Cortex of kidney (tissue), 1 donor: ENCODE measurements at places on chromosomes 12 and 14.

DNA sequence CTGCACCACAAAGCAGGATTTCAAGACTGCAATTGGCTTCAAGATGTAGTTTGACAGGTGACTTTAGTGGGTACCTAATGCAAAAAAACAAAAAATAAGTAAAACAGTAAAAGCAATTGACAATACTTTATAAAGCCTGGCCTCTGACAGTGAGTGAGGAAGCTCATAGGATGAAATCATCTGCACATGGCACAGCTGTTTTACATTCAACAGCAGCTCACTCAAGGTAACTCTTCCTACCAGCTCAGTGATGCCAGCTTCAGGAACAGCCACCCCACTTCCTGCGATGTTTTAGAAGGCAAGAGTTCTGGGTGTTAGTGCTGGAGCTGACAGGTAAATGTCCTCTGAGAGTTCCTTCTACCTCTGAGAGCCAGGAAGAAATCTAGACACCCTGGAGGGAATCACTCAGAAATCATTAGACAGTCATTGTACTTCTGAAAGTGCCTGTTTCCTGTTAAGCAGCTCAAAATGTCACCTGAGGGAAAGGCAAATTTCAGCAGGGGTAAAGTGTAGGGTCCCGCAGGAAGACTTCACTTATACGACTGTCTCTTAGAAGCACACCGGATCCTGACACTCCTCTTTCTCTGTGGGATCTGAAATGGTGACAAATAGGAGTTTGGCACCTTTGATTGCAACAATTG lies 99.9 kb downstream of the FOXN3 start:
- no peak for DNase-seq

- DNase-seq = no peak
Observed at GRCh38 chr12:98606359-98606988, 13.0 kb downstream of the SLC25A3 start.

DNA sequence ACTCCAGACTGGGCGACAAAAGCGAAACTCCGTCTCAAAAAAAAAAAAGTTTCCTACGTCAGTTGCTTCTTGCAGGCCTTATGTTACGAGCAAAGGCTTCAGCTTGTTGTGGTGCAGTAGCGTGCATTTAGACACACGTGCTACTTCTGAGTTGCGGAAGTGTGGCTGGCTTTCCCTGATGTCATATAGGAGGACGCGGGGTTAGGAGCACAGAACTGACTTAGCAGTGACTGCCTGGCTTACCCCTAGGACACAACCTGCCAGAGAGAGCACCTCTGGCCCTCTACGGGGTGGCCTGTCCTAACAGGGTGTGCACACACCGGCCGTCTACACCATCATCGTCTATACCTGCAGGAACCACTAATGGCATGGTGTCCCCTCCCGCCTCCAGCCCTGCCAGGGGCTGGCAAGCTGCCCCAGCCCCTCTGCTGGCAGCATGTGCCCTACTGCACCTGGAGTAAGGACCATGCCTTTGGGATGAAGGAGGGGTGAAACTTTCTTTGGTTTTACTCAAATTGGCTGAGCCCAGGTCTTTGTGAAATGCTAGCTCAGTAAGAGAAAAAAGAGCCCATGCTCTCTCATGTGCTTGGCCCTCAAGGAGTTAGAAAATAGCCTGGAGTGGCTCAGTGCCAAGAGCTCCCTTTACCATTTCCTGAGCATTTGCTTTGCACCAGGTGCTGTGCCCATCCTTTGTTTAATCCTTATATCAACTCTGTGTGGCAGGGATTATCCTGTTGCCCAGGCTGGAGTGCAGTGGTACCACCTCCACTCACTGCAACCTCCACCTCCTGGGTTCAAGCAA lies 1.7 kb upstream of the GPR68 start:
- DNase-seq = no peak

DNA sequence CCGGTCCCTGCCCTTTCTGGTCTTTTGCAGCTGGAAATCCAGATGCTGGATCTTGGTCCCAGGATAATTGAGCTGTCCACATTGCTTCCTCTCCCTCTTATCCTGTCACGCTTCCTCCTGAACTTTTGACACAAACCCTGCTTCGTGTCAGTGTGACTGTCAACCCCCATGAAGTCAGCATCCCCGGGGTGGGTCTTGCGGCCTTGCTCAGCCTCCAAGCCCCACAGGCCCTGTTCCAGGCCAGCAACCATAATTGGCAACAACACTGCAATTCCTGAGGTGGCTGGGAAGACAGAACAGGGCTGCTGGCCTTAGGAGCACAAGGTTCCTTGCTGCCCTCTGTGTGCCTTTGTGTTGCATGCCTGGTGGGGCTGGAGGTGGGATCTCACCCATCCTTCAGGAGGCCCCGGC lies 74.9 kb downstream of the NTF3 start:
- DNase-seq = no peak

- no peak for DNase-seq
Observed at GRCh38 chr14:57796556-57796955, 69.3 kb downstream of the SLC35F4 start.

GRCh38 chr12:31369712-31370521 lies 44.0 kb upstream of the SINHCAF start:
- DNase-seq = no peak

- DNase-seq = no peak
Observed at GRCh38 chr14:67577909-67578749, 21.9 kb downstream of the PIGH start.

- DNase-seq = no peak
Observed at GRCh38 chr12:34288963-34289345, 266.7 kb downstream of the ALG10 start.

DNA sequence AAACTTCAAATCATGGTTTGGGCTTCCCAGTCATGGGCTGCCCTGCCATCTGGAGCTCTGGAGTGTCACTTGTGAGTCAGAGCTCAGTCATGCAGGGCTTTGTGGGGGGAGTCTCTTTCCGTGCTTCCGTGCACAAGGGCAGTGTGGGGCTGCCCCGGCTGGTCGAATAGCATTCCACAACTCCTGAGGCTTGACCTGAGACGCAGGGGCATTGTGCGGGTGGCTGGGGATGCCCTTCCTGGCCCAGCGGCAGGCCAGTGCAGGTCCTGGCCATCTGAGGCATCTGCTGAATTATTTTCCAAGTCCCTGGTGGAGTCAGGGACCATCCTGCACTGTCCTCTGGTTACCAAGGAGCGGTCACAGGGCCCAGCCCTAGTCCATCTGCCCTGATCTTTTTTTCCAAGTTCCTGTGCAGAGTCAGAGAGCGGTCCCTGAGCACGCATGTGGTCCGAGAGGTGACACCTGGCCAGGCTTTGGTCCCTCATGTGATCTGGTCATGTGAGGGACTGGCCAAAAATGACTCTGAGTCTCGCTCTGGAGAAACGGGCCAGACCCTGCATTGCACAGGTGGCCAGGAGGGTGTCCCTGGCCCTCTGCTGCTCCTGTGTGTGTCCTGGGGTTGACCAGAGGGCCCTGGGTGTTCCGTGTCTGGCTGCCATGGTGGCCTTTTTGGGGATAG lies 167.0 kb upstream of the ALG10B start:
- DNase-seq = no peak

- DNase-seq = no peak
Observed at GRCh38 chr12:49976557-49976956, 3.8 kb downstream of the AQP6 start.

GRCh38 chr12:6784296-6784695 lies 5.0 kb upstream of the CD4 start:
- no peak for DNase-seq

DNA sequence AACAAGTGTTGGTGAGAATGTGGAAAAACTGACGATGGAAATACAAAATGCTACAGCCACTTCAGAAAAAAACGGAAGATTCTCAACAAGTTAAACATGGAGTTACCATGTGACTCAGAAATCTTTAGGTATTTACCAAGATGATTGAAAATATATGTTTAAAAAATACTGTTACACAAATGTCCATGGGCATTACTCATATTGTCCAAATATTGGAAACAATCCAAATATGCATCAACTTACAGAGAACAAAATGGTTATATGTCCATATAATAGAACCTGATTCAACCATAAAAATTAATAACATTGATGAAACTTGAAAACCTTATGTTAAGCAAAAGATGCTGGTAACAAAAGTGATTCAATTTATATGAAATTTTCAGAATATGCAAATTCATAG lies 1057.7 kb upstream of the TMEM132C start:
- DNase-seq = no peak

DNA sequence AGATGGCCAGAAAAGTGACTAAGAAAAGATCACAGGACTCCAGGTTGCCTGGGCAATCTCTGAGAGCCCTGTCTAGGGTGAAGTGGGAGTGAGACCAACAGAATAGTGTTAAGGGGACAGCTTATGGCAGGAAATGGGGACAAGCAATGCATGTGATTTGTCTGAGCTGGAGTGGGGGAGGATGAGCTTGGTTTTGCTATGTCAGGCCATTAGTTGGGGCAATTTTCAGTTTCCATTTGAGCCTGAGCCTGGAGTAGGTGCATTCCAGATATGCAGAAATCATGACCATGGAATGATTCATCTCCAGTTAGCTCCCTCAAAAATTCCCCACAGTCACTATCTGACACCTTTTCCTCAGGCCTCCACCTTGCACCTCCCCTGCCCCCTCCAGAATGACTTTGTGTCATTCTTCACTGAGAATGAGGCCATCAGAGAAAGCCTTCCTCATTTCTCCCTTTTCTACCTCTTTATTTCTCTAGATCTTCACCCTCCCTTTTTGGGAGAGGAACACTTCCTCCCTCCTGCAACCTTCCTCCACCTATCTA lies 150.9 kb upstream of the PLEKHG7 start:
- DNase-seq = no peak

- DNase-seq = no peak
Observed at GRCh38 chr14:64281805-64282204, 12.4 kb downstream of the ESR2 start.

DNA sequence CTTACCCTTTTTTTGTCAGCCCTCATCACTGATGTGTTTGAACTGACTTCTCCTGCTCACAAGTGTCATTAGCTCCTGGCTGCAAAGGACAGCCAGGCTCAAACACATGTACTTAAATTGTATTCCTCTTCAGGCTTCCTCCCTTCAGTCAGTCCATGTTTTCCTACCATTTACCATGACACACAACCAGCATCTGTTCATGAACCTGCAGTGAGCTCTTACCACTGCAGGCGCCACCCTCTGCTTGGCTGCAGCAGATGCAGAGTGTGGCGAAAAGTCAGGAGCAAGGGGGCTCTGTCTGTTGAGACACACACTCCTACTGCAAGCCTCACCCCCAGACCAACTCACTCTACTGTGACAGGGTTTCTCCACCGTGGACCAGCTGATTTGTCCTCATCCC lies 70.2 kb downstream of the TSPAN11 start:
- DNase-seq = no peak

DNA sequence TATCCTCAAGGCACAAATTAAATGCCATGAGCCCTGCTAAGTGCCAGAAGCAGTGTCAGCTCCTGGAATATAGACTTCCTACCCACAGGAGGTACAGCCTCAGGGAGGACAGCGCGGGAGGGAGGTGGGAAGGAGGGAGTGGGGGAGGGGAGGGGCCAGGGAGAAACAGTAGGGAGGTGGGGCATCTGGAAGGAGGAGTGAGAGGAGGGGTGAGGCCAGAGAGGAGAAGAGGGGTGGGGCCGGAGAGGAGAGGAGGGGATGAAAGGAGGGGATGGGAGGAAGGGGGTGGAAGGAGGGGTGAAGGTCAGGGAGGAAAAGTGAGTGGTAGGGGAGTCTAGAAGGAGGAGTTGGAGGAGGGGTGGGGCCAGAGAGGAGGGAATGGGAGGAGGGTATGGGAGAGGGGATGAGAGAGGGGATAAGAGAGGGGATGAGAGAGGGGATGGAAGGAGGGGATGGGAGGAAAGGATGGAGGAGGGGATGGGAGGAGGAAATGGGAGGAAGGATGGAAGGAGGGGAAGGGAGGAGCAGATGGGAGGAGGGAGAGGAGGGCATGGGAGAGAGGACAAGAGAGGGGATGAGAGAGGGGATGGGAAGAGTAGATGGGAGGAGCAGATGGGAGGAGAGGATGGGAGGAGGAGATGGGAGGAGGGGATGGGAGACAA lies 9.2 kb upstream of the CCDC197 start:
- DNase-seq = no peak

DNA sequence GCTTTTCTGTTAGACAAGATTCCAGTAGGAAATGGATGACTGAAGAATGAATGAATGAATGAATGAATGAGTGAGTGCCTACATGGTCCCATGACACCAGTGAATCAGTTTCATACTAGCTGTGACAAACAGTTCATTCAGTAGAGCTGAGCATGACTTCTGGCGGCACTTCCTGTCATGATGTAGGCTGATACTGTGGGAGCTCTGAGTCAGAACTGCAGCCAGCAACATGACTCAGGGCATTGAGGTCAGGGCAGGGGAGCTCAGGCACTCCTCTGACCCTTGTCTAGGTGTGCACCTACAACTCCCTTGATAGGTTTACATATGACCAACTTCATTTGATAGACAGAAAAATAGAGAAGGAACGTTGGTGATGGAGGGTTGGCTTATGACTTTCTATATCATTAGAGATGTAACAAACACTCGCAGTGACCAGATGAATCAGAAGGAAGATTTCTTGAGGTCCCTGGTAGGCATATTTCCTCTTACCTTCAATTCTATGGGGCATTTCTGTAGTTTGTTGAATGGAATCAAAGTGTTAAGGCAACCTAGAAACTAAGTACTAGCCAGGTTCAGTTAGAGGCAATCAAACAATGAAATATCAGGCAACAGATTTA lies 139.3 kb upstream of the ARHGAP5 start:
- DNase-seq = no peak
